ENCODE measurements at places on chromosomes 3 and 15.

DNA sequence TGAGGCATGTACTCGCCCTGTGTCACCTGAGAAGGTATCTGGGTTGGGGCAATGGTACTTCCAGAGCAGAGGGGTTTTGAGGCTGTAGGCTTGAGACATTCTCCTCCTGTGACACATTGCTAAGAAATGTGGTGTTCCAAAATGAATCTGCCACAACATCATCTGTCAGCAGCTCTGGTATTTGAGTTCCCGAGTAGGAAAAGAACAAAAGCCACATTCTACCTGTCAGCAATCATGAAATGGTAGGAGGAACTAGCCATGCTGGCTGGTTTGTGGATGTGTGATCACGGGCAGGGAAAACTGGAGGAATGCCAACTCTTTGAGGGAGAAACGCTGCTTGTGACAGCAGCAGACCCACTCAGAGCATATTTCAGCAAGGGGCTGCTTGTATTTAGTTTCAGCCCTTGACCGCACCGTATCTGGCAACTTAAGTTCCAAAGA, 579.4 kb upstream of the TBL1XR1 start:
- DNase-seq: no peak

DNA sequence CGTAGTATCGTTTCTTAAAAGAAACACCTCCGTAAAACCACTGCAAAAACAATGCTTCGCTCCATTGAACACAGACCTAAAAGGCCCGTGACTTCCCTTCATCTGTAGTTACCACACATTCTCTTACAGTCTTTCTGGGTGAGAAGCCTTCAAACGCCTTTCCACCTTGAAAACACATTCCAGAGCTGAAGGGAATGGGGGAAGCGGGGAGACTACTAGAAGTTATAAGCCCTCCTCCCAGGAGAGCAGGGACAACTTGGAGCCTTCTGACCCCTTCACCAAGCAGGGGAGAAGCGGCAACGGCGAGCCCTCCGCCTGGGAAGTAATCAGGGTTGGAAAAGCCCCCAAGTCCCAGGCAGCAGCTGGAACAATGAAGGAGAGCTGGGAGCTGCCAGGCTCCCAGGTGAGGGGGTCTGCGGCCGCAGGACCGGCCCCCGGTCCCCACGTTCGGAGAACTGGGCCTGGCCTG, 461 bp downstream of the SECISBP2L start:
- peak; percentile 10 for DNase-seq

DNA sequence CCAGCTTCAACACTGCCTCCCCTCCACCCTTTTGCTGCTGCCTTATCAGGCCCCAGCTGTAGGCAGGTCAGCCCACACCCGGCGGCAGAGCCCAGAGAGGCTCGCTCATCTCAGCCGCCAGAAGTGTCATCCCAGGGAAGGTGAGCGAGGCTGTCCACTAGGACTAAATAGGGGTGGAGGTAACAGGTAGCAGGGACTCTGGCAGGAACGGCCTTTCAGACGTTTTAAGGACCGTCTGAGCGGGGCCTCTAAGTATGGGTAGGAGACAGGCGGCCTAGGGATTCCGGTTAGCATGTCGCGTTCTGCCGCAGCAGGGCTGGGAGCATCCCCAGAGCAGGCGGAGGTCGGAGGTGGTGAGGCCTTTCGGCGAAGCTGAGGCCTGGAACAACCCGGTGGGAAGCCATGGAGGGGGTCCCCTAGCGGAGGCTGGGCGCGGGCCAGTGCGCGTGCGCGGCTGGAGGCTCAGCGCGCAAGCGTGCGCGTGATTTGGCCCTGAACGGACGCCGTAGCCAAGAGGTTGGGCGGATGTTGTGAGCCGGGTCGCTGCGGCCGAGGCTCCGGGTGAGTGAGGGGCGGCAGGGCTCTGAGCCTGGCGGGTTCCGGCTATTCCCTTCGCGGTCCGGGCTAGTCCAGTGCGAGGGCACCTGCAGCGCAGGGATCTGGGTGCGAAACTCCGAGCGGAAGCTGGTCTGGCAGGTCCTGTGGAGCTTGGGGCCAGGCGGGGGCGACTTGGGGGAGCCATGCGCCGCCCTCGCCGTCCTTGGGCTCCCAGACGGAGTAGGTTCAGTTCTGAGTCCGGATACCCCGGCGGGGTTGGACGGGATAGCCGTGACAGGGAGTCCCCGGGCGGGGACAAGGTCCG, at the start of the genes MST1 and RNF123:
MST1 (minus strand) TSS at position 429 of the 862 bp plus-strand sequence. CDS start 783 bp downstream, outside the sequence.
RNF123 (plus strand) TSS at position 512 of the 862 bp plus-strand sequence. CDS start 1,609 bp downstream, outside the sequence.
- DNase-seq: peak; percentile 70

GRCh38 chr3:193029800-193030199, 112.1 kb upstream of the MB21D2 start:
- DNase-seq: no peak

DNA sequence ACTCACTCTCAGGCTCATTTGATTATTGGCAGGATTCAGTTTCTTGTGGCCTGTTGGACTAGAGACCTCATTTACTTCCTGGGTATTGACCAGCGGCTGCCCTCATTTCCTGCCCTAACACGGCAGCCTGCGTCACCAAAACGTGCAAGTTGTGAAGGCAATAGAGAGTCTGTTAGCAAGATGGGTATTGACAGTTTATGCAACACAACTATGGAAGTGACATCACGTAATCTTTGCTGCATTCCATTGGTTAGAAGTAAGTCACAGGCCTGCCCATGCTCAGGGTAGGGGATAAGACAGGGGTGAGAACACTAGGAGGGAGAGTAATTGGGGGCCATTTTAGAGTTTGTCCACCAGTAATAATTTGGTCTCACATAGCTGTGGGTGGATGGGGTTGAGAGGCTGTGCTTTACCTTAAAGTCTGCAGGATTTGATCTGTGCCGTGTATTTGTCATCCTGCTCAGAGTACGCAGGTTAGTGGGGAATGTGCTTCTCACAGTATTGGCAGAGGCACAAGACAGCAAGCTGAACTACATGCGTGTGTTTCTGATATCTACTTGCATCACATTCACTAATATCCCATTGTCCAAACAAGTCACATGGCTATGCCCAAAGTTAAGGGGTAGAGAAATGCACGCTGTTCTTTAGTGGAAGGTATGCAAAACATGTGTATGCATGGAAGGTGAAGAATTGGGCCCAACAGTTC, 83.3 kb downstream of the EDEM1 start:
- no peak for DNase-seq

DNA sequence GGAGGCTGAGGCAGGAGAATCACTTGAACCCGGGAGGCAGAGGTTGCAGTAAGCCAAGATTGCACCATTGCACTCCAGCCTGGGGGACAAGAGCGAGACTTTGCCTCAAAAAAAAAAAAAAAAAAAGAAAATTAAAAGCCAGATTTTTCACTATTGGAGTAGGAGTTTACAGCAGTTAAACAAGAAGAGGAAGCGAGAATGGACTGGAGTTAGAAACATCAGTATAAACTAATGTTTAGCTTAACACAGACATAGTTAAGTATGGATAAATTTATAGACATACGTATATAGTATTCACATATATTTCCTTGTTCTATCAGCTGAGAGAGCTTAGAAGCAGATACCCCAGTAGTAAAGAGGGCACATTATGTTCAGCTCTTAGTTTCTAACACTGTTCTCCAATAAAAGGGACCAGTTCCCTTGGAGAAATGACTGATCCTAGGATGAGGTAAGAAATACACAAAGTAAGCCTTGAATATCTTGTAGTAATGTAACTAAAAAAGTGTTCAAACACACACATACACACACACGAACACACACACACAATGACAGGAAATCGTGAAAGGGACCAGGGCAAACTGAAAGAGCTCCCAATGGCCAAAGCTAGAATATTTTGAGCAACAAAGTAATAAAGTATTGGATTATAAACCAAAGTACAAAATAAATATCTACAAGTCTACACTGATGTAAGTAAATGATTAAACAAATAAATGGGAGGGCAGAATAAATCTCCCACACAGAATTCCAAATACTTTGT, 25.1 kb downstream of the PIK3CB start:
- DNase-seq: no peak

- DNase-seq: peak; percentile 74
Observed at GRCh38 chr3:58059349-58060321, 51.4 kb downstream of the FLNB start.

DNA sequence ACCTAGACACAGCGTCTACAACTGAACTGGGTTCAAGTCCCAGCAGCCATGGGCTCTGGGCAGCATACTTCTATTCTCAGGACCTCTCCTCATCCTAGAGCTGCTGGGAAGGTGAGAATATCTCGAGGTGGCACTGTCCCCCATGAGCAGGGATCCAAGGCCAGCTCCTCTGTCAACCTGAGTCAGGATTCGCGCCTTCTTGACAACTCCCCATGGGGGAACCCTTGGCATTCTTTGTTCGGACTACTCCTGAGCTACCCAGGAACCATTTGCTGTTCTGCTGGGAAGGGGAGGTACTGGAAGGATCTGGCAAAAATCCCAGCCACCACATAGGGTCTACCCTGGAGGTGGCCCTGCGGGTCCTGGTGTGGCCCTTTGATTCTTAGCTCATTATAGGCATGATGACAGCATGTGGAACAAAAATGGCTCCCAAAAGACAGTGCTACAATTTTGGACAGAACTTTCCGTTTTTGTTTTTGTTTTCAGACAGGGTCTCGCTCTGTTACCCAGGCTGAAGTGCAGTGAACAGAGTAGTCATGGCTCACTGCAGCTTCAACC, 22.3 kb downstream of the PLXNB1 start:
- DNase-seq: no peak

DNA sequence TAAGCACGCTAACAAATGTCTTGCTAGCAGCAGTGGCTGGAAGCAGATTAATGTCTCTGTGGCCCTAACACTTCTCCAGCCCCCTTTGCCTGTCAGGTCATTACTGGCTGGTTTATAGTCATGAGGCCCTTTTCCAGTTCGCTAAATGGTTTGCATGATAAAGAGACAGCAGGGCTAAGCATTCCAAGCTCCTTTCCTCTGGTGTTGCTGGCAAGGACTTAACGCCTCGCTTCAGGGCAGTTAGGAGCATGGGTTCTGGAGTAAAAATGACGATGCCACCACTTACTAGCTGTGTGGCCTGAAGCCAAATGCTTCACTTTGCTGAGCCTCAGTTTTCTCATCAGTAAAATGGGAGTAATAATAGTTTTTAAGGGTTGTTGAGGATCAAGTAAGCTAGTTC, 185.9 kb downstream of the MEGF11 start:
- DNase-seq: no peak

DNA sequence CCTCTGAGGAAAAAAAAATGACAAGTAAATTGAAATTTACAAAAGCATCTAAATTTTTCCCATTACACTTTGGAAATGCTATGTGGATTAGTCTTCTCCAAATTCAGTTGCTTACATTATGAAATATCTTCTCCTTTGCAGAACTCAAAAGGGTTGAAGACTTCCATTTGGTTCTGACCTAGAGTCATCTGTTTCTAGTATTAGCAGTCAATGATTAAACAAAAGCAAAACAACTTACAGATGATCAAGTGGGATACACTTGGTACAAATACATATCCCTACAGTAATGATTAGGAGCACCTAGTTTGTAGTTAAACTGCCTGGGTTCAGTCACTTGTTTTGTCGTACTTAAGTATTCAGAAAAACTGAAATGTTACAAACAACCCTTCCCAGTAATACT, 136.2 kb downstream of the MBNL1 start:
- DNase-seq: no peak

DNA sequence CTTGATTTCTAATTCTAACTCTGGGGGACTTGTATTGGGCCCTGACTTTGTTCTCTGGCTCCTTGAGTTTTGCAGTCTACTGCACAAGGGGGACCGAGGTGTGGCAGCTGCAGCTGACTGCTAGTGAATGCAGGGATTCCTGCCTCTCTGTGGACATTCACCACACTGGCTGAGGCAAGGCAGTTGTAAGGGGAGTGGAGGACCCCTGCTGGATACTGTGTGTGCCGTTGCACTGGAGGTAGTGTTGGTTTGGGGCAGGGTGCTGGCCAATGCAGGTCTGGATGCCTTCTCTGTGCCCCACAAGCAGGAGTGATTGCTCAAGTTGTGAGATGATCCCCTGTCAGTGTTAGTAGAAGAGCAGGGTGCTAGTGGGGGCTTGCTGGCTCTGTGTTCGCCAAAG, 626.1 kb downstream of the SQOR start:
- no peak for DNase-seq

DNA sequence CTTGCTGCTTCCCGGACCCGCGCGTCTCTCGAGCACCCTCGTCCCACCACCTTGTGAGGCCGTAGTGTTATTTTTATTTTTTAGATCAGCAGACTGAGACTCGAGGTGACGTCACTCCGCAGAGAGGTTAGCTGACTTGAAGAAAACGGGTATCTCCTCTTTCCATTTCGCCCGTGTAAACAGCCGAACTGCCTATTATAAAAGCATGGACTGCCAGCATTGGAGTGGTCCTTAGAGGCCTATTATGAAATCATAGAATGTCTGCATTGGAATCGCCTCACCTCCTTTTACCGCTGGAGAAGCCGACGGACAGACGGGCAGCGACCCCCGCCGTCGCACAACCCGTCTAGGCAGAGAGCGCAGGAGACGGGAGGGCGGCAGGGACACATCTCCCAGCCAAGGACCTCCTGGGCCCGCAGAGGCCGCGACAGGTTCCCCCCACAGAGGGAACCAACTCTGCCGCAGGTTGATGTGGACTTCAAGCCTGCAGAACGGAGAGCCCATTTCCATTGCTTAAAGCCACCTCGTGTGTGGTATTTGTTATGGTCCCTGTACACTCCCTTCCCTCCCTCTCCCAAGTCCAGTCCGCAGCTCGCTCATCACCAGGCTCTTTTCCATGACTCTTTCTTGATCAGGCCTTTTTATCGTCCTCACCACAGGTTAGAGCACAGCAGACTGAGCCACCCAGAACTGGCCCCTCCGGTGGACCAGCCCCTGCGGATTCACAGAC, 540 bp upstream of the PPP1R2 start:
- no peak for DNase-seq

GRCh38 chr3:161423911-161424522, 52.7 kb upstream of the SPTSSB start:
- no peak for DNase-seq

DNA sequence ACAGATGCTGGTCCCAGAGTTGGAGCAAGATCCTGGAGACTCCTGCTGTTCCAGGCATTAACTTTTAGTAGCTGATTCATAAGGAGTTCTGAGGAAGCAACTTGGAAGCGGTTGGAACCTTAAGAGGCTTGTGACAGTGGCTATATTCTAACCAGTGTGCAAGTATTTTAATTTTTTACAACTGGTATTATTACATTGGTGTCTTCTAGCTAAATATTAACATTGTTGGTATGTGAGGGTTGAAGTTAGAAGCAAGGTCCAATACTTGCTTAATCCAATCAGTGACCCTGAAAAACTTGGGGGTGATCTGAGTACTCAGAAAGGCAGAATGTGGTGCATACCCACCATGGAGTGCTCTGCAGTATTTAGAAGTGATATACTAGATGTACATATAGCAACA, 1.5 kb upstream of the OR4F15 start:
- DNase-seq: no peak

DNA sequence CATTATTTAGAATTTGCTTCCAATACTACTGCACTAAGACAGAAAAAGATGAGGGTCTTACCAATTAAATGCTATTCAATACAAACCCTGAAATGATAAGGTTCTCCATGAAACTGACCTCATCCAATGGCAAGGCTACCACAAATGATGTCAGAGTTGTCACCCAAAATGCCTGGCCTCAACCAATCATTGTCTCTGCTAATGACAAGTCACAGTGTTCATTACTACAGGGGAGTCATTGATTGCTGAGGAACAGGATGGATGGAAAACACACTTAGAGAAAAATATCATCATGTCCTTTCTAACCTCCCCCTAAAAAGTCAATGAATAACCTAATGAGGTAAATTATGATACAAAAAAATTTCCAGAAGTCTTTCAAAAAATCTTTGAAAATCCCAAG, 91.0 kb downstream of the FOXP1 start:
- no peak for DNase-seq
